Stimulated activated CD4-positive, alpha-beta T cell treated with anti-CD3 and anti-CD28 coated beads, Interleukin-4, amount 100 ng/mL, for 24 hours (primary cell): ENCODE measurements at places on chromosomes 12 and 14.

DNA sequence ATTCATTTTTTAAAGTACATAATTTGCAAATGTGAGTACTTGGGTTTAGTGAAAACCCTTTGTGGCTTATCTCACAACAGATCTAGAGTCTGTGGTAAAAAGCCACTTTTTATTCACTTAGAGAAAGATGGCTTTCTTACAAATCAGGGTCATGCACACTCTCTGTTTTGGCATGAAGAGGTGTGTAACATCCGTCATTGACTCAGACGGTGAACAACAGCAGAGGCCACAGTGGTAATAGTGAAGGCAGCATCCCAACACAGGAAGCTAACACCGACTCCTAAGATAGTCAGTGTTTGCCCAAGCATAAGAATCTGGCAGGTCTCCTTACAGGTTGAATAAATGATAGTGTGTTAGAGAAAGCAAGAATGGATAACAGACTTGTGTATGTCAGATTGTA lies 593.0 kb downstream of the SOX5 start:
- DNase-seq, result no peak

DNA sequence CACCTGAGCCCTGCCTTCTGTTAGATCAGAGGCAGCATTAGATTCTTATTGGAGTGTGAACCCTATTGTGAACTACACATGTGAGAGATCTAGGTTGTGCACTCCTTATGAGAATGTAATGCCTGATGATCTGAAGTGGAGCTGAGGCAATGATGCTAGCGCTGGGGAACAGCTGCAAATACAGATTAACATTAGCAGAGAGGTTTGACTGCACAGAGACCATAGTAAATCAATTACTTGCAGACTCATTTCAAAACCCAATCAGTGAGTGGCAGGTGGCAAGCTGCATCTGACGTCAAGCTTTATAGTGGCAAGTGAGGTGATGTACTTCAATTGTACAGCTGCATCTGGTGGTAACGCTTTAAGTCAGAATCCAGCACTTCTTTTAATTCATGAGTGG lies 141.6 kb downstream of the GPHN start:
- no peak for DNase-seq

- DNase-seq, result no peak
Measured at GRCh38 chr12:14211947-14212387, 153.5 kb upstream of the ATF7IP start.

DNA sequence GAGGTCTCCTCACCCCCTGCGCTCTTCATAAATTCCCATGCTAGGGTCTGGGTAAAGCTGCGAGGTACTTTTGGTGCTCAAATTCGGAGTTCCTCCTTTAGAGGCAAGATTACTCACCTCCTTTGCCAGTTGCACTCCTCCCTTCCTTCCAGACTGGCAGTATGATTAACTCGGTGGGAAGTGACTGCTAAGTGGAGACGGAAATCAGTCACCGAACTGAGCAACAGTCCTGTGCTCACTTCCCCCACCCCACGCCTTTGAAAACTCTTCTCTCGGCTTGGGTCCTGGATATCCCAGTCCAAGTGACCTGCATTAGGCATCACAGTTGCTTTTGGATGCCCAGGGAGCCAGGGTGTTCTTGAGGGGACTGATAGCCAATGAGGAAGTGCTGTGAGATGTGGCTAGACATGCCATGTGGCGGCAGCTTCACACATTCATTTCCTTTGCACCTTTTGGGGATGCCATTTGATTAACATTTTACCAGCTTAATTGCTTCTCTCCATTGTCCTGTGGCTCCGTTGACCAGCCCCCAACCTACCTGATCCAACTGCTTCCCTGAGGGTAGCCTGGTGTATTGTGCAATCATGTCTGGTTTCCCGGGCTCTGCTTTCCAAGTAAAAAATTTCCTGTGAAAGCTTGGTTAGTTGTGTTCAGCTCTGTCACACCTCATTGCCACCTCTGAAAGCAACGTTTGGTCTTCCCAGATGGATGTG lies 840 bp downstream of the PNP start:
- peak; percentile 74 for DNase-seq
